ENCODE measurements at places on chromosomes 7 and 10.

DNA sequence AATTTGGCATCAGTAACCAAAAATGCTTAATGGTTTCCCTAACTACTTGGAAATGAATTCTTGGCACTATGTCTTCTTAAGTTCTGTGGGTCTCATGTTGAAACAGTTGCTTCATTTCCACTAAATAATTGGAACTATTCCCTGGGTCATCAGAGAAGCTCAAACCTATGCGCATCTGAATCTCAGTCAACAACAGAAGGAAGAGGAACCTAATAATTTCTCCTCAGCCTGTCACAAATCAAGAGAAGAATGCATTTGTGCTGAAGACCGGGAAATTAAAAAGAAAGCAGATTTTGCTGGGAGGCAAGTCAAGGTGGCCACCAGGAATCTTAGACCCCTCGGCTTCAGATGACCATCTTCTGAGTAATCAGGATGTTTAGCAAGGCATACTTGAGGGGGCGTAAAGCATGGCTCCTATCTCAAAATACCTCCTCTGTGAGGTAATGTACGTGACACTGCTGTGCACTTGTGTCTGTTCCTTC is 41.4 kb downstream of the TOMM7 start:
- DNase-seq = peak; percentile 66

DNA sequence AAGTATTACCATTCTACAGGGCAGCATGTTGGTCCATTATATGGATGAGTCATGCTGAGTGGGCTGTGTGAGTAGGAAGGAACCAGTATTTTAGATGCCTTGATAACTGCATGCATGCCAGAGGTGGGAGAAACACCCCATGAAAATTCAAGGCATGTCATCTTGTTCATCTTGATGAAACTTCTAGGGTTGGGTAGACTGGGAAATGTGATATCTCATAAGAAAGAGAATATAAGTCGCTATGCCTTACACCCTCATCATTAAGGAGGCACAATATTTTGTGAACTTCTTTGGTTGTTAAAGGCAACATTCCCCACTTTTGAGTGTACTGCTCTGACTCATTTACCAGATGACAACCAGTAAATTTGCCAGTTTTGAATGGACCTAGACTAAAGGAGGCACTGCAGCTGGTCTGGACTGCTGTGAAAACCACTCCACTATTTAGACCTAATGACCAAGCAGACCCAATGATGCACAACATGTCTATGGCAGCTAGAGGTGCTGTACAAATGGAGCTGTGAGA is 48.0 kb downstream of the ZNF365 start:
- DNase-seq = peak; percentile 13

DNA sequence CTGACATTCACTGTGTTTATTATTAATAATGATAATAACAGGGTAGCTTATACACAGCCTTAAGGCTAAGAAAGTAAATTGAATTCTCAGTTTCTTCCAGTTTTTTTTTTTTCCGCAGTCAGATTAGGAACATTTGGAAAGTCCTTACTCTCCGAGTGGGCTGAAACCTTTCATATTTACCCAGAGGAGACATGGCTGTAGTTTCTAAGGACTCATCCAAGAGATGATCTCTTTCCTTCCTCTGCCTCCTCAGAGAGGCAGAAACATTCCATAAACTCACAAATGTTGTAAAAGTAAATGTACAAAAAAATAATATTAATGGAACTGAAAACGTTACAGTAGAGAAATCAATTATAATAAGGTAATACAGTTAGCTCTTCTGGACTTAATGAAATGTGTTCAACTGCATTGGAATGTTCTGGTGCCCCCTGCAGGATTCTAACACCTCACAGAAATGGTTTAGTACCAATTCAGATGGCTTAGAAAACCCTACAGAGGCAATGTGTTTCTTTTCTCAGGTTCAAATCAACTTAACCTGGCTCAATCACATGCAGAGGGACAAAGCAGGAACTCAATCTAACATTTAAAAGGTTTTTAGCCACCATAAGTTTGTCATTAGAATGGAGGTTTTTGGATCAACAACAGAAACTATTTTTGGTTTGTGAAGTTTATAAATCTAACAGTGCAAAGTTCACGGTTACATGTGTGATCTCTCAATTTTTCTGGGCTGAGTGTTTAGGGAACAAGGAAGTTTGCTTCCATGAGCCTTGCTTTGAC is 71.7 kb downstream of the ICA1 start:
- peak; percentile 45 for DNase-seq

- no peak for DNase-seq
Measured at GRCh38 chr7:51299391-51300133, 17.0 kb downstream of the COBL start.

DNA sequence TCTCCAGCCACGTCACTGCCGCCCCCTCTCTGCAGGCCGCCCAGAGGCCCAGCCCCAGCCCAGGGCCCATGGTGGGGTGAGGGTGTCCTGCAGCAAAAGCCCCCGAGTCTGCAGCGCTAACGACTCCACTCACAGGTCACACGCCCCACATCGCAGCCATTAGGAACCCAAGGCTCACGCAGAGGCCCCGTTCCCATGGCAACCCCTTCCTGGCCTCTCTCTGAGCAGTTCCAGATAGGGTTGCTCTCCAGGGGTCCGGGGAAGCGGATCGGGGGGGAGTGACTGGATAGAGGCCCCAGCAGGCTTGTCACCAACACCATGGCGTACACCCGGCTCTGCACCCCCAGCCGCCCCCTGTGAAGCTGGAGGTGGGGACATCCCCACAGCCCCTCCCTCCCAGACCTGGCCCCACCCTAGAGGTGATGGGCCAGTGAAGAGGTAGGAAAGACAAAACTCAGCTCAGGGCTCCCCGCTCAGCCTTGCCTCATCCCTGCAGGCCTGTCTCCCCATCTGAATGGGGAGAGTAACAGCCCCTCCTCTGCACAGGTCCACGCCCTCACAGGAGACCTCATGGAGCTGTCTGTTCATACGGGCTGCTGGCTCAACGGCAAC is 41.2 kb downstream of the TNRC18 start:
- DNase-seq = no peak

- DNase-seq = no peak
Measured at GRCh38 chr10:15896654-15897053, 36.3 kb upstream of the MINDY3 start.

DNA sequence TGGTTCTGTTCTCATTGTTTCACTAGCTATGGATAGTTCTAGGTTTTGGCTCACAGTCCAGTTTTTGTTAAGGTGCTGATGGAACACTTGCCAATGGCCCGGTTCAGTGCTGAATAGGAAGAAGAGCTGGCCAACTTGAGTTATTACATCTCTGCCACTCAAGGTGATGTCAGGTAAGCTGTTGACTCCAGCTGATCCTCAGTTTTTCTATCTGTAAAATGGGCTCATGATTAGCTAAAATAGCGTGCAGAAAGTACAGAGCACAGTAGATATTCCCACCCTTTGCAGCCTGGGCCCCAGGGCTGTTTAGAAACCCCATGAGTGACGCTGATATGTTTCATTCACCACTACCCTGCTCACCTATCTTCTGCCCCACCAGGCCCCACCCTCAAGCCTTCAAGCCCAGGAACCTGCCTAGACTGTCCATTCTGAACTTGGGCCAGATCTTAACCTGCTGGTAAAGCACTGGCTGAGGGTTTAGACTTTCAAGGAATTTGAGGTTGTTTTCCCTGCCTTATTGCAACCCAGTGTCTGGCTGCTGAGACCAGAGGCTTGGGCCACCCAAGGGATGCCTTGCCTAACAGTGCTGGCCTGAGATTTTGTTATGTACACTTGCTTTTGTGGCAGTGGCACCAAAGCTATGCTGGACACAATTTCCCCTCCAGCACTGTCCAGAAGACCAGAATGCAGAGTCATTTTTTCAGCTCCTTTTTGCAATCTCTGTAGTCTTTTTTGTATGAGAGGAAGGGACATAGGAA is 378.2 kb upstream of the ZMIZ1 start:
- DNase-seq = no peak

DNA sequence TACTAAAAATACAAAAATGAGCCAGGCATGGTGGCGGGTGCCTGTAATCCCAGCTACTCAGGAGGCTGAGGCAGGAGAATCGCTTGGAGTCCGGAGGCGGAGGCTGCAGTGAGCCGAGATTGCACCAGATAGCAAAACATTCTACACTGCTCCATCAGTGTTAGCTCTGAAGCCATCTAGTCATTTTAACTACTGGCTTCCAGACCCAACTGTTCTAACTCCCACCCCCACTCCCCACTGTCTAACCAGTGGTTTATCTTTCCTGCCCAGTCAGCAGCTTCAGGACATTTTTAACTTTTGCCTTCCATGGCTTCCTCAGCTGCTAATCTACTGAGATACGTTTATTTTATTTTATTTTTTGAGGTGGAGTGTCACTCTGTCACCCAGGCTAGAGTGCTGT is 6.2 kb upstream of the FRAT1 start:
- DNase-seq = no peak

GRCh38 chr7:142927085-142927745 is 6.3 kb downstream of the TRPV5 start:
- no peak for DNase-seq

GRCh38 chr7:112080978-112081377 is 125.2 kb downstream of the DOCK4 start:
- DNase-seq = peak; percentile 11

- peak; percentile 14 for DNase-seq
Measured at GRCh38 chr10:65234261-65234660, 1691.6 kb upstream of the LRRTM3 start.

DNA sequence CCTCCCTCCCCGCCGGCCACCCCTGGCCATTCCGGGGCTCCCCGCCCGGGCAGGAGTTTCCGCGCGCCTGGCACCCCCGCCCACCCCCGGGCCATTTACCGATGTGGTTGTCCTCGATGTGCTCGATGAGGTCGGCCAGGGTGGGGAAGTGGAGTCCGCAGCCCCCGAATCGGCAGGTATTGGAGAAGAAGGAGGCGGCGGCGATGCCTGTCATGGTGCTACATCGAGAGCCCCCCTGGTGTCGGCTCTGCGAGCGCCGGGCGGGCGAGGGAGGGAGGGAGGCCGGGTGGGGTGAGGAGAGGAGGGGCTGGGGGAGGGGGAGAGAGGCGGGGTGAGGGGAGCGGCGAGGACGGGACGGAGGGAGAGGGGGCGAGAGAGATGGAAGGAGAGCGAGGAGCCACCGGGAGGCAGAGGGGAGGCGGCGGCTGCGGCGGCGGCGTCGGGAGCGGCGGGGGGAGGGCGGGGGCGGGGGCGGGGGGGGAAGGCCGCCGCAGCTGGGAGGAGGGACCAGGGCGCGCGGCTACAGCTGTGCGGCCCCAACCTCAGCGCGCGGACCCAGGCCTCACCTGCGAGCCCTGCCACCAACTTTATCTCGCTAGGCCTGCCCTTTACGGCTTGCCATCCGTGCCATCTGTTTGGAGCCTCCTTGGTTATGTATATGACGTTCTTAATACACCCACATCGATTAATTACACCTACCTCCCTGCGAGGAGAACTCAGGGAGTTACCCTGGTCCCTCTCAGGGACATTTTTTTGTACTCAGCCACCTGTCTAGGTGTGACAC is at the start of gene JAZF1:
Gene JAZF1 (minus strand): TSS at position 432 of the 784 bp plus-strand sequence.
- DNase-seq = peak; percentile 60

DNA sequence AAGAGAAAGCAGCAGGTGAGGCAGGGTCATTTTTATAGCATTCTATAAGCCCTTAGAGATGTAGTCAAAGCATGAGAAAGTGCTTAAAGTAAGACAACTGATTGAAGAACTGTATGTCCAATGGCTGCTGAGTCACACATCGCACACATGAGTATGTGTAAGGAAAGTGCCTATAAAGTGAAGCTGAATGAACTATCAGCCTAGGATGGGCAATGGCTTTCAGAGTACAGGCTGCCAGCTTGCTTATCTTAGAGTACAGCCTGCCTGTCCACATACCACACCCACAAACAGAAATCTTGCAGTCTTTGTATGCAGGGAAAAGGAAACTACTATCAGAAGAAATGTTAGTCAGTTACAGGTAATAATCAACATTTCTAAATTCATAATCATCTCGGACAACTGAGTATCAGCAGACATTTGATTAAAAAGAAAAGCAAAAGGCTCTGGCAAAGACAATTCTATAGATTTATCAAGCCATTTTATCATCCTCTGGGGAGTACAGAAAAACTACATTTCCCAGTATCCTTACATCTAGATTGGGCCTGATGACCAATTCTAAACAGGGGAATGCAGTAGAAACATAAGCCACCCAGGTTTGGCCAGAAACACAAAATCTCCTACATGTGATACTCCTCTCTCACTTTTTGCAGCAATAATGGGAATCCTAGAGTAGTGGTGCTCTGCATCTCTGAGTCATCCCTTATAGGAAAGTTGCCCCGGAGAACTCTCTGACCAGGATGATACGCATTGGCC is 16.2 kb upstream of the EPHB6 start:
- no peak for DNase-seq

GRCh38 chr10:29861811-29862505 is 197.4 kb downstream of the JCAD start:
- no peak for DNase-seq

GRCh38 chr10:69837261-69837660 is 35.6 kb downstream of the COL13A1 start:
- DNase-seq = no peak

GRCh38 chr7:34772296-34772938 is 114.4 kb downstream of the NPSR1 start:
- DNase-seq = no peak

GRCh38 chr10:74012480-74012879 is 14.6 kb downstream of the VCL start:
- no peak for DNase-seq

- no peak for DNase-seq
Measured at GRCh38 chr7:27128776-27129728, 1.5 kb downstream of the HOXA4 start.

DNA sequence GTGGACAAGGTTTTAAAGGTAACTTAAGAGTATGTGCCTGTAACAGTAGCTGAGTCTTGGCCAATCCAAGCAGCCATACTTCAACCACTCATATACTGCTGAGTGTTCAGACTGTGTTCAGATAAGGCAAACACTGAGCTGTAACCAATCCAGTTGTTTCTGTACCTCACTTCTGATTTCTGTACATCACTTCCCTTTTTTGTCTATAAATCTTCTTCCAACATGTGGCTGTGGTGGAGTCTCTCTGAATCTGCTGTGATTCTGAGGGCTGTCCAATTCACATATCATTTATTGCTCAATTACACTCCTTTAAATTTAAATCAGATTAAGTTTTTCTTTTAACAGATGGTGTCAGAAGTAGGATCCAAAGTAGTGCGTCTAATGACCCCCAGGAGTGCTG is 149.5 kb upstream of the PHF14 start:
- DNase-seq = no peak

Measured in HTR-8/SVneo (cell line).